D341Med (cell line): ENCODE measurements at places on chromosomes 6 and 20.

- no peak for DNase-seq
Measured at GRCh38 chr6:87115402-87116135, 20.7 kb upstream of the CGA start.

GRCh38 chr6:41658636-41659035 lies 20.4 kb downstream of the MDFI start:
- DNase-seq: no peak

- DNase-seq: no peak
Measured at GRCh38 chr20:2149507-2149906, 47.9 kb downstream of the STK35 start.

- DNase-seq: no peak
Measured at GRCh38 chr6:12522347-12522746, 194.2 kb upstream of the PHACTR1 start.

DNA sequence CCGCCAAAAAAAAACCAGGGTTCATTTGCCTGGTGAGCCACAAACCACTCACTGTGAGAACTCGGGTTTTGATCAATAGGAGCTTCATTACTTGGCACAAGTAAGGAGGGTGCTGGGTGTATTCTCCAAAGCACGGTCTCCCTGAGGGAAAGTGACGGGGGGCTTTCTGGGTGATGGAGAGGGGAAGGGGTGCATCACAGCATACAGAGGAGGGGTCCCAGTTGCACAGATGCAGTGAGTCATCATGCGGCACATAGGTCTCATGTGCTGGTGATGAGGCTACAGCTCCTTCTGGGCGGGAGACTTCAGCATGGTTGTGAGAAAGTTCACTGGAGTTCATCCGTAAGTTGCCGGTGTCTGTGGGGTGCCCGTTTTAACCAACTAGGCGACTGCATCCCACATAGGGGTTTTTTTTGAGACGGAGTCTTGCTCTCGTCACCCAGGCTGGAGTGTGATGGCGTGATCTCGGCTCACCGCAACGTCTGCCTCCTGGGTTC lies 36.2 kb downstream of the SUN5 start:
- no peak for DNase-seq

- no peak for DNase-seq
Measured at GRCh38 chr6:161630674-161631073, 356.8 kb upstream of the AGPAT4 start.
